ENCODE measurements at places on chromosomes 3 and 15. TPM values are rescaled to one million over a fixed set of nuclear protein-coding genes. Genes with fewer than 3 reads are reported as not detected.

- DNase-seq: no peak
Observed at GRCh38 chr15:85878828-85879225, 84.1 kb upstream of the KLHL25 start.

DNA sequence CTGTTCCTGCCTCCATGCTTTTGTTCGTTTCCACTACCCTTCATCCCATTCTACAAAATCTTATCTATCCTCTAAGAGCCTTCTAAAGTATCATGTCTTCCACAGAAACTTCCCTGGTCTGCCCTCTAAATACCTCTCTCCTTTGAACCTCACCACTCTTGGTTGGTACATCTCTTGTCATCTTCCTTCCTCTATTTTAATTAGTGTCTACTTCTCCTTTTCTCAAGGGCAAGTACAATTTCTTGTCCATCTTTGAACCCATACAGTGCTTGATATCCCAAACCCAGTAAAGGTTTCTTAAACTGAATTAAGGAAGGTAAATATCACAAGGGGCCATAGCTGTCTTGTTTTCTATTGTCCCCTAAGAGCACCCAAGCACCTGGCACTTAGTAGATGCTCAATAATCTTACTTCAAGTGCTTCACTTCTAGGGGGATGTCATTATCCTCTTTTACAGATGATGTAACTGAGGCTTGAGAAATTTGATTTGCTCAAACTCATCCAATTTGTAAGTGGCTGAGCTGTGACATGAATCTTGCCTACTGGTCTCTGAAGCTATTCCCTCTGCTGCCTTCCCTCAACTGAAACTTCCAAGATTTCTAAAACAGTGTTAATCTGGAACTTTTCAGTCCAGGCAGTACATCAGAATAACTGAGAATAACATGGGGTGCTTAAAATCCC, 2.6 kb upstream of the DAPK2 start:
- DNase-seq: no peak

DNA sequence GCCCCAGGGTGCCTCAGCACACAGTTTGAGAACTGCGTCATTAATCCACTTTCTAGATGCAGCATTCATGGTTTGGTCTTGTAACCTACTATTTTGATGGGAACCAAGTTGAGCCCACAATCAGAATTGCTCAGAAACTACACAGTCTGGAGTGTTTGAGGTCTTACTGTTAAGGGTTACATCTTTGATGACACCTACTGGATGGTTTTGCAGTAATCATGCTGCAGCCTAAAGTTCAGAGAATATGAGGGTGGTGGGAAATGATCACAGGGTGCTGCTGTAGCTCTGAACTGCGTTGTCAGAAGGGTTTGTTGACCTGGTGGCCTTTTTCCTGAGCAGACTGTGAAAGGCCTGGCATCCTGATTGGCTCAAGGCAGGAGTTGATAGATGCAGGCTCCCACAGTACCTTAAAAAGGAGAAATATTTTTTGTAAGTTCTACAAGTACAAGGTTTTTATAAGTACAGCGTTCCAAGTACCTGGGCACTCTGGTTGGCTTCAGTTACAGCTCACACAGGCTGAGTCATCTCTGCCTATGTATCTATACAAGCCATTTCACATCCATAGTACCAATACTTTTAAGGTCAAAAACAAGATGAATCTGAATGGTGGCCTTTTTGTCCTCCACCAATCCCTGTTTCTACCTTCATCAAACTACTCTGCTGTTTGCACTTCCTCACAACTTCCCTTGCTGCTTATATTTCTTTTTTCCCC, 60.5 kb upstream of the ACKR4 start:
- no peak for DNase-seq

DNA sequence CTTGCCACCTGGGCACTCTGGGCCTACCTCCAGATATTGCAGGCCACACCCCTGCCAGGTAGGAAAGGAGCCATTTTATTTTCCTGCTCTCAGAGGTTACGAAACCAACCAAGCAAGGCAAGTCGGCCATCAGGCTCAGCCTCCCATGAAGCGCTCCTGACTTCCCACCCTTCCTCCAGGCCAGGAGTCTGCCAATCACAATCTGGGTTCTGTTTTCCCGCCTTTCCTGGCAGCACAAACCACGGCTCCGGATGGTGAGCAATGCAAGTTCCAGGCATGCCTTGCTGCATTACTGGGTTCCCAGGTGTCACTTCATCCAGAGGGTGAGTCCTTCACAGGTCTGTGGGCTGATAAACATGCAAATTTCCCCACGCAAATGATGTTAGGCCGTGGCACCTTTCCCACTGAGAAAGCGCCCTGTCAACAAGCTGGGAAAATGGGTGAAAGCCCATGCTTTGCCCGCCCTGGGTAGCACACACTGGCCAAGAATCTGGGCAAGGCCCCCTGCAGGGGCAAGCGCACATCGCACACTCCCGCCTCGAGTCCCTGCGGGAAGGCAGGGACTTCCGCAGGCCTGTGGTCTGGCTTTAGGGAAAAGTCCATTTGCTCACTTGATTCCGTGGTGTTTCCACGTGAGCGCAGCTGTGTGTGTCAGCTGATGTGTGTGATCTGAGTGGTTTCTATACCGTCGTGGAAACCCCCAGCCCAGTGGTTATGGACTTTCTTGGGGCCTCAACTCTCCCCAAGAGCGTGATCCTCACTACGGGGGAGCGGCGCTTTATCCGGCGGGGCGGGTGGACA, 61.6 kb upstream of the RYK start:
- no peak for DNase-seq

GRCh38 chr15:93250209-93250608, 161.2 kb upstream of the RGMA start:
- no peak for DNase-seq

Gene RBP2
- total RNA-seq: not detected

Gene SLC9A9
- total RNA-seq: 13.2 TPM

Gene TNFSF10
- 159 TPM for total RNA-seq
